ENCODE measurements at places on chromosomes 7 and 10.
A peak's percentile ranks its signal among the peaks of the same experiment; 100 is the strongest.

GRCh38 chr10:12909182-12909835 is 92.2 kb downstream of the CCDC3 start:
- no peak for DNase-seq

DNA sequence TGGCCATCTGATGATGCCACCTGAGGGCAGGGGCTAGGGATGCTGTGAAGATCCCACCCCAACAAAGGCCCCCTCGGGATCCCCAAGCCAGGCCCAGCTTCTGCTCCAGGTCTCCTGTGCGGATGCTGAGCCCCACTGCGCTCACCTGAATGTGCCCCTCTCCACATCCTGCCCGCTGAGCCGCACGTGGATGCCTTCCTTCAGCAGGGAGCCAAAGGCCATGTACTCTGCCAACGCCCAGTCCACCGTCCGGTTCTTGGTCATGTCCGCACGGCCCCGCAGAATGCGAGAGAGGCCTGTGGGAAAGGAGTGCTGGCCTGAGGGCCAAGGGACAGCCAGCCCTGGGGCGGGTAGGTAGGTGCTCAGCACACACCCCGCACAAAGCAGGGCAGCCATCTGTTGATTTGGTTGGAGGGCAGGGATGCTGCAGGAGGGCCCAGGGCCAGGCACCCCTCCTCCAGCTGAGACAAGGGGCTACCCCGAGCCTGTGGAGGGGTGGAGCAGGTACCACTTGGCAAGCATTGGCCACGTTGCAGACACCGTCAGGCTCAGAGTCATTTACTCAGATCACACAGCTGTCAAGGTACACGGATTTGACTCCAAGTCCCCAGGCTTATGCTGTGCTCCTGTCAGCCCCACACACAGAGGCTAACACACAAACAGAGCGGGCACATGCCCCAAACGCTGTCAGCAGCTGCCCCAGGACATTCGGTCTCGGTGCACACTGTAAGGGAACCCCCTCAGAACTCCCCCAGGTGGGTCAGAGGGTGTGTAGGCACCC is 19.2 kb downstream of the OGDHL start:
- DNase-seq: peak; percentile 22

DNA sequence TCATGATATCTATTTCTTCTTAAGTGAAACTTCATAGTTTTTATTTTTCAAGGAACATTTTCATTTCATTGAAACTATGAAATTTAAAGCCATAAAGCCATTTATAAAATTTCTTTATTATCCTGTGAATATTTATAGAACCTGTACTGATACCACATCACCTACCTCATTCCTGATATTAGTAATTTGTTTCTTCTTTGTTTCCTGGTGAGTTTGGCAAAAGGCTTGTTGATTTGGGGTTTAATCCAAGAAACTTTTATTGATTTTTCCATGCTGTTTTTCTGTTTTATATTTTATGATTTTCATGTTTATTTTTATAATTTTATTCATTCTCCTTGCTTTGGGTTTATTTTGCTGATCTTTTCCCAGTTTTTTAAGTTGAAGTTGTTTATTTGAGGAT is 669.4 kb downstream of the NXPH1 start:
- no peak for DNase-seq

- no peak for DNase-seq
Observed at GRCh38 chr10:65430979-65431378, 1494.9 kb upstream of the LRRTM3 start.

DNA sequence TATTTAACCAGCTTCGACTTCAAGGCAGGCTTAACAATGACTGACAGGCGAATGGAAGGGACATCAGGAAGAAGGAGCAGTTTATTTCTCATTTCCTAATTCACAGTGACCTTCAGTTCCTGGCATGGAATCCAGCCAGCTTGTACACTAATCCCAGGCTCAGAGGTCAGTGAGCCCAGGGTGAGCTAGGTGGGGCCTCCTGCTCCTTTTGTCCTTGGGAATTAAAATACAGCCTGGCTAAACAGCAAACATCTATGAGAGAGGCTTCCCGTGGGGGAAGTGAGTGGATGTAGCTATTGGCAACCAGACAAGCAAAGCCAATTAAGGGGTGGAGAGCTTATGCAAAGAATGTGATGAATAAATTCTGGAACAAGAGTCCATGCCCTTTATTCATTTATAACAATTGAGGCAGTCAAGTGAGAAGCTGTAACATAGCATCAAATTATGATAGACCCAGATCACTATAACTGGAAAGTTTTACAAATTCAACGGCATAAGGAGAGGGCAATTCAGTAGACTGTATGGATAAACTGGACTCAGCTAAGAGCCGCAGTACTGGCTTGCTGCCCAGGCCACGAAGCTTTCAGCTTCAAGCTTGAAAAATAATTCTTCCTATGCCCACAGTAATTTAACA is 57.1 kb downstream of the STK17A start:
- DNase-seq: no peak
